Hippocampal formation (tissue), 2 donors: ENCODE measurements at places on chromosomes 6 and 20.
A peak's percentile ranks its signal among the peaks of the same experiment; 100 is the strongest.

DNA sequence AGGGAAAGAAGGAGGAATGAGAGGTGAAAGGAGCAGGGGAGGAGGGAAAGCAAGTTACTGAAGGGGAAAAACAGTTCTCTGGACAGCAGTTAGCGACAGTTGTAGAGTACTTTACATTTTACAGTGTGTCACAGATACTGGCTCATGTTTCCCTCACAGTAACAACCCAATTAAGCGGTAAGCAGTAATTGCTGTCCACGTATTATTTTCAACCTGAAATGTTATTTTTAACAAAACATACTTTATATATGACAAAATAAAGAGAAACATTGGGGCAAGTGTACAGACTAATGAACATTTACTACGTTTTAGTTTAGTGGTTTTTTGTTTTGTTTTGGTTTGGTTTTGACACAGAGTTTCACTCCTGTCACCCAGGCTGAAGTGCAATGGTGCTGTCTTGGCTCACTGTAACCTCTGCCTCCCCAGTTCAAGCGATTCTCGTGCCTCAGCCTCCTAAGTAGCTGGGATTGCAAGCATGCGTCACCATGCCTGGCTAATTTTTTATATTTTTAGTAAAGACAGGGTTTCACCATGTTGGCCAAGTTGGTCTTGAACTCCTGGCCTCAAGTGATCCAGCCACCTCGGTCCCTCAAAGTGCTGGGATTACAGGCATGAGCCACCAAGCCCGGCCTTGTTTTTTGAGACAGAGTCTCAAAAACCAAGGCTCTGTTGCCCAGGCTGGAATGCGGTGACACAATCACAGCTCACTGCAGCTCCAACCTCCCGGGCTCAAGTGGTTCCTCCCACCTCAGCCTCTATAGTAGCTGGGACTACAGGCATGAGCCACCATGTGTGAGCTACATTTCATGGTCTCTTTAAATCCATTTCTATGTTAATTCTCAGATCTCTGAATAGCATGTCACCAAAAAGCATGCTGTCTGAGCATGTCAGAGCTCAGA lies 22.6 kb upstream of the BTN3A2 start:
- DNase-seq, result no peak

DNA sequence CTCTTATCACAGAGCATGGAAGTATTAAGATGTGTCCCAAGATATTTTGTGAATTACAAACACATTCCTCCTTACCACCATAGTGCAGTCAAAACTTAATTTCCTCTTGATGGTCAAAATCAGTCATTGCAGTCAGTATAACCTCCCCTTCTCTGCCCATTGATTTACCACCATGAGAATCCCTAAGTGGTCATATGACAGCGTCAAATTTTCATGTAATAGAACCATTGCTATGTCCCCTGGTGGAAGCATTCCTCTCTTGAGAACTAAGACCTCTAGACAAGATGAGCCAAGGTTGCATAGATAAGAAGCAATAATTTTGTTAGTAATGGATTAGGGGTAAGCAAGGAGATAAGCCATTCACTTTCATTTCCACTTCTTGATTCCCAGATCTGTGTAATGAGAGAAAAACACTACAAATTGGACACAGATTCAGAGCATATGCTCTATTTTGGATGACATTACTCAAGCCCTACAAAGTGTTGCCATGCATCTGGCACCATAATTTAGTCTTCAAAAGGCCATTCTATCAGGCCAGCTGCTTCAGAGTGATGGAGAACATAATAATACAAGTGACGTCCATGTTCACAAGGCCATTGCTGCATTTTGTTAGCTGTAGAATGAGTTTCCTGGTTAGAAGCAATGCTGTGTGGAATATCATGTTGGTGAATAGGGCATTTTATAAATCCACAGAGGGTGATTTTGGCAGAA lies 49.6 kb upstream of the PDE7B start:
- no peak for DNase-seq

DNA sequence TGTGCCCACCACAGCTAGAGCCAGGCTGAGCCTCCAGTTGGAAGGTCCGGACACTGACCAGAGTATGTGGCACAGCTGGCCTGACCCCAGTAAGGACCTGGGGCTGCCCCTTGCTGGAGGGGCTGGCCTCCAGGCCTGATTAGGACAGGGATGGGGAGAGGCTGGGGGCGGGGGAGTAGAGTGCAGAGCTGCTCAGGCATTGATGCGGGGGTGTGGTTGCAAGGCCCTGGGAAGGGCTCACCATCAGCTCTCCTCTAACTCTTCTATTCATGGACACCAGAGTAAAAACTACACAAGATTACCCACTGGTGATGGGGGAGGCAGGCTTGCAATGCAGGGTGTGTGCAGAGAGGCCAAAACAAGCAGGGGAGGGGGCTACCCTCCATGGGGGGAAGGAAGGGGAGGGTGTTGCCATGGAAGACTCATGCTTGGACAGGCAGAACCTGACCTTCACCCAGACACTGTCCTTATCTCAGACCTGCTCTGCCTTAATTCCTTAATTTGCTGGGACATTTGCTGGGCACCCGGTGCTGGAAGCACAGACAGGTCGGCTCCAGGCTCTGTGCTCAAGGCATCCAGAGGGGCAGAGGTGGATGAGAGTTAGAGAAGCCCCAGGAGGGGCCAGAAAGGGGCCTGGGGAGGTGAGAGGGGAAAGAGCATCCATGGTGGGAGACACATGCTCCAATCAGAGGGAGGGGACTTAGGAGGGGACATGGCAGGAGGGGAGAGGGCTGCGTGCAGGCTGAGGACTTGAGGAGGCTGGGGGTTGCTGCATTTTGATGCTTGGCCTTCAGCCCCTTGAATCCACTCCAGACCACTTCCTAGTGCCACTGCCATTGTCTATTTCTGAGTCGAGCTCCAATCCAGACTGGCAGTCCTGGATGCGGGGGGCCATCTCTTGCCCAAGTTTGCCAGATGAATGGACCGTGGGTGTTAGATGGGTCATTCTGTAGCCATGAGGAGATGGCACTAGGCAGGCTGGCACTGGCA lies 7.6 kb upstream of the EMILIN3 start:
- no peak for DNase-seq

- DNase-seq, result no peak
These were observed 76.9 kb downstream of the PRL start for GRCh38 chr6:22219925-22220324.

DNA sequence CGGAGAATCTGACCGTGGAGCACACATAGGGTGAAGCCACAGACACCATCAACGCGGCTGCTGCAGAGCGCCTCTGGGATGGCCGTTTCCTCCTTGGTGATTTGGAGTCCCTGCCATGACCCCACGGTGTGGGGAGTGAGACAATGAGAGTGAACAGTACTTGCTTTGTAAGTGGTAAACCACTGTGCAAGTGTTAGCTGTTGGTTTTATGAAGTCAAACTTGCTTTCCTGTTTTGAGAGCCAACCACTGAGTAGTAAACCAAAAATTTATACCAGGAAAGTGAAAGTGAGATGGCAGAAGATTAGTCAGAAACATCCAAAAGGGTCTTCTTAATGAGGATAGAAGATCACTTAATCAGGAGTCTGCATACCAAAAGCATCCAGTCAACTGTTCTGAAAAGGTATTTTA lies 160.7 kb downstream of the FOXC1 start:
- no peak for DNase-seq

GRCh38 chr6:108677357-108677756 lies 116.6 kb downstream of the FOXO3 start:
- DNase-seq, result no peak

GRCh38 chr6:129921169-129921817 lies 60.2 kb upstream of the TMEM244 start:
- DNase-seq, result no peak

GRCh38 chr20:57811374-57812020 lies 101.7 kb upstream of the PMEPA1 start:
- DNase-seq, result peak; percentile 14

GRCh38 chr6:157644043-157644810 lies 178.8 kb upstream of the SNX9 start:
- DNase-seq, result peak; percentile 4

DNA sequence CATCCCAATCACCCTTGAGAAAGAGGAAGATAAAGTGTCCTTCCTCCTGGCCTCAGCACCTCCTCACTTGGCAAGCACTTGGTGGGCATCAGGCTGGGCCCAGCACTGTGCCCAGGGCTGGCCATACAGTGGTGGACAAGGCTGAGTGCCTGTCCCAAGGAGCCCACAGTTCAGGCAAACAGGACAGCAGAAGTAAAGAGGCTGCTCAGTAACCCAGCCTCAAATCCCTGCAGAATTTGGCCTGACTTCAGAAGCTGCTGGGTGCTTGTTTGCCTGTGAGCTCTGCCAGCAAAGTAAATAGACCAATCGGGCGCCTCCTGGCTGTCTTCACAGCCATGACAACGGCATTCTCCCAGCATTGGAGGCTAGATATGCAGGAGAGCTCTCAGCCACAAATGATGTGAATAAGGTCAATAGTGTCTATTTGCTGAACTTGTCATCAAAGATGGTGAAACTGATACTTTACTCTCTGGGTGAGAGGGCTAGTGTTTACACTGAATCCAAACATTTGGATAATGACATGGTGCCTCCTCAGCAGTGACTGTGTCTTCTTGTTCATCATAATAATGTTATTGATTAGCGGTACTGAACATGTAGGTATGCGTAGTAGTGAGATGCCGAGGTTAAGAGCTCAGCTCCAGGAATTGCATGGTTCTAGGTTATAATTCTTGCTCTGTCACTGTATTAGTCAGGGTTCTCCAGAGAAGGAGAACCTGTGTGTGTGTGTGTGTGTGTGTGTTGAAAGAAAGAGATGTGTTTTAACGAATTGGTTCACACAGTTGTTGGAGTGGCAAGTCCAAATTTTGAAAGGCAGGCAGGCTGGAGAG lies 36.9 kb upstream of the FANCE start:
- peak; percentile 83 for DNase-seq

- no peak for DNase-seq
These were observed 128.1 kb downstream of the MYLK4 start for GRCh38 chr6:2622671-2623070.

DNA sequence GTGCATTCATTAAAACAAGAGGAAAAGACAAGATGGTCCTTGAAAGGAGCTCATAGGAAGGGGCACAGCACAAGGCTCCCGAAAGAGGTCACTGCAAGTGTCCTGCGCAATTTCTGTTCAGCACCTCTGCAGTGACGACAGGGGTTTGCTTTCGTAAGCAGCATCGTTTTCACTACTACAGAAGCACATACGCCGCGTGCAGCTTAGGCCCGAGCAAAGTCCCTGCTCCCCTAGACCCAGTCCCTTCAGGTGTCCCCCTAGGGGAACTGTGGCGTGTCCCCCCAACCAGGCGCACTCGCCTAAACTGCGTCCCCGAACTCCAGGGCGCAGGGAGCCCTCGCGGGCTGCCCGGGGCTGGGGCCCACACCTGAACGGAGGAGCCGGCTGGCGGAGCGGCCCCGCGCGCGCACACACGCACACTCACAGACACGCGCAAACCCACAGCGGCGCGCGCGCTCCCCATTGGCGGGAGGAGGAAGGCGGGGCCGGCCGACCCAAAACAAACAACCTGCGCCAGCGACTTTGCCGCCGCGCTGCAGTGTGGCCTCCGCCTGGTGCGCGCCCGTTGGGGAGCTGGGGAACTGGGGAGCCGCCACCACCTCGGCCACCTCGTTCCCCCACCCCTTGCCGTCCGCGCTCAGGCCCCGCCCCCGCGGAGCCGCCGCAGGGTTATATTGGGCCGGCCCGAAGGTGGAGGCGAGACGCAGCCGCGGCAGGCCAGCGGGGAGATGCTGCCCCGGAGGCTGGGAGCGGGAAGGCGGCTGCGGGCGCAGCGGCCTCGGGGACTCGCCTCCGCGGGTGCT lies at the start of gene FOXQ1:
TSS of gene FOXQ1 (plus strand) at position 699 of the 803 bp plus-strand sequence. CDS start 607 bp downstream, outside the sequence.
- DNase-seq, result no peak

- DNase-seq, result no peak
These were observed 53.5 kb downstream of the TINAG start for GRCh38 chr6:54361734-54362133.

- no peak for DNase-seq
These were observed 67.3 kb downstream of the PPP1R3G start for GRCh38 chr6:5152460-5152859.

- no peak for DNase-seq
These were observed 47.4 kb downstream of the MOCS1 start for GRCh38 chr6:39886871-39887270.

DNA sequence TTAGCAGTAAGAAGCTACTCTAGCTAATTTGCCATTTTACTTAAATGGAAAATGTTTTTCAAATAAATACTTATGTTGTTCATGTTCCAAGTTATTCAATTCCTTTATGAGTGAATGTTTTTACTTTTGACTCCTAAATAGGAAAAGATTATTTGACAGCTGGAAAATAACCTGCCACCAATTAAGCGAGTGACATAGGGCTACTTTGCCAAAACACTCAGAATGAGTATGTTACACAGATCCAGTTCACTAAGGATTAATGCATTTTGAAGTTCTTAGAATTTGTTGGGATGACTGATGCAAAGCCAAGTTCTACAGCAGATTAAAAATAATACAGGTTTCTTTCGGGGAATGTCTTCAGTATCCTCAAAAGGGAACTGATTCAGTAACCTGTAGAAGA lies 144.4 kb downstream of the ADGRG6 start:
- no peak for DNase-seq

DNA sequence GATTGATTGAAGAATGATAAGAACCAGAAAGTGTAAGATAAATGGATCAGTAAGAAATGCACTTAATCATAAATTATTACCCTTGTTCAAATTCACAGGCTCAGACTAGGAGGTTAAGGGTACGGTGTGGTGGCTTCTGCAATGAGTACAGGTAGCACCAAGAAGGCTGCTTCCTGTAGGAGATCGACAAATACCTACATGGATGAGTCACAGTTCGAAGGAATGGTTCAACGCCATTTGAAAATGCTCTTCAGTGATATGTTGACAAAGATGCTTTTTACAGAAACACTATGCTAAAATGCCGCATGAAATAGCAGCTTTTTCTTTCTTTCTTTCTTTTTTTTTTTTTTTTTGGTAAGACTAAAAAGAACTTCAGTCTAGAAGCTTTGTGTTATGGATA lies 116.2 kb downstream of the DTNBP1 start:
- DNase-seq, result no peak

GRCh38 chr6:21594416-21595281 lies 1.1 kb downstream of the SOX4 start:
- peak; percentile 52 for DNase-seq

DNA sequence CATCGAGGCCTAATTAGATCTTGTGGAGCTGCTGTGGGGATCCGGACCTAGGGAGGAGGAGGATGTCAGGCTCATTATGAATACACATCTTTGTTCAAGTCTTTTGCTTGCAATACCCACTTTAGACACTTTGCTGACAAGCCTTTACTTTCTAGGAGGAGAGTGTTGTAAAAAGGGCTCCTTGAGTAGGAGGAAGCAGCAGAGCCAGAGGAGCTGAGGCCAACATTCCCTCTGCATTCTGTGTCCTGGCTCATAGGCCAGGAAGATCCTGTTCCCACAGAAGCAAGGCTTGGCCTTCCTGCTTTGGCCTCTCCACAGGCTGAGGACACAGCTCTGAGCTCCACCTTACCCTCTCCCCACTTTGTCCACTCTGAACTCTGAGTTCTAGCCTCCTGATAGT lies 67.1 kb downstream of the TPD52L1 start:
- no peak for DNase-seq

- no peak for DNase-seq
These were observed 9.2 kb downstream of the CST3 start for GRCh38 chr20:23628402-23629016.
